ENCODE measurements at places on chromosomes 3 and 15. TPM values are rescaled to one million over a fixed set of nuclear protein-coding genes. Genes with fewer than 3 reads are reported as not detected.

DNA sequence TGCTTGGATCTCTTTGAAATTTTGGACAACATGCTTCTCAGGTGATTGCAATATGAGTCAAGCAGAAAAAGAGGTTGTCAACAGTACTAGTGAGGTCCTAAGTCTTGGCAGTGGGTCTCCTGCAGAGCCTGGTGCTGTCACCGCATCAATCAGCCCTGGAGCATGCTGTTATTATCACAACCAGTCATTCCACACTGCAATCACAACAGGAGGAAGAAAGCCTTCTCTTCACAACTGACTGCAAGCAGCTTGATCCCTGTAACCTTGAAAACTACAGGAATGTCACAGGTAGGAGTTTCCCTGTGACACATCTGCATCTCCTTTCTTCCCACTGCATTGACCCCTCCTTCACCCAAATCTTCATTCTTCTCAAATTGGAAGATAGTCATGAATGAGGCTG lies 451.1 kb upstream of the ATP11B start:
- no peak overlapping the region for H3K27ac ChIP-seq
- H3K27me3 ChIP-seq, result no peaks in the 10 kb centered on the region
- H3K36me3 ChIP-seq, result no peaks in the 10 kb centered on the region
- no peak overlapping the region for H3K4me3 ChIP-seq

Gene TNFSF10
- polyA plus RNA-seq, result 89.4 TPM

Gene ROPN1
- polyA plus RNA-seq, result not detected

Gene RBPMS2
- polyA plus RNA-seq, result not detected

Gene ERC2
- not detected for polyA plus RNA-seq

Measured in CD4-positive, alpha-beta memory T cell (primary cell).